Anterior cingulate cortex (tissue), 58 donors: ENCODE measurements at places on chromosomes 6 and 20.

DNA sequence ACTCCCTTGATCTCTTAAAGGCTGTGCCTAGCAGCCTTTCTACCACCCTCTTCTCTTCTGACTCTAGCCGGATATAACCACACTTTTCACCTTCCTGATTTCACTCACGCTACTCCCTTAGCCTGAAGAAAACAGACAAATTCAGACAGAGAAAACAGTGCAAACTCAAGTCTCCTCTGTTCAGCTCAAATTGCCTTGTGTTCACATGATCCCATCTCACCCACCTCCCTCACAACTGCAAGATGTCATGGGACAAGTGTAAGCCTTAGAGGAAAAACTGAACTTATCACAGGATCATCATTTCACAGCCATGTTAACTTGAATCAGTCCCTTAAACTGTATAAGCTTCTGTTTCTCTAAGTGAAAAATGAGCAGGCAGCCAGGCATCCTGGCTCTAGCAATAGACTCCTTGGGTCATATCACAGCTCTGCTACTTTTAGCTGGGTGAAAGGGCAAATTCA lies 66.5 kb upstream of the TENT5A start:
- no peak for DNase-seq

GRCh38 chr6:166969390-166970002 lies 13.1 kb upstream of the RNASET2 start:
- no peak for DNase-seq

DNA sequence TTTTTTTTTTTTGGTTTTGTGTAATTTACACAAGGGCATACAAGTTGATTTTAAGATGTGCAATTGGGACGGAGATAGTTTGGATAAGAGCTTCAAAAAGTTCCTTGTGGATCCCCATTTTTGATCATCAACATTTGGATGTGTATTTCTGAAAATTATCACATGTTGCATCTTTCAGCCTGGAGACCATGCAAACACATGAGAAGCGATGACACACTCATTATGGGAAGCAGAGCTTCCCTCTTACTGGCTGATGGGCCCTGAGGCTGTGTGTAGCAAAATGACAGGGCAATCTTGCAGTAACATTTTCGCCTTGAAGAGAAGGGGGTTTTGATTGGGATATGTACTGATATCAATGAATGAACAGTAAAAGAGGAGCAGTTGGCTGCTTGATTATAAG lies 22.0 kb upstream of the RIPK1 start:
- DNase-seq: no peak

DNA sequence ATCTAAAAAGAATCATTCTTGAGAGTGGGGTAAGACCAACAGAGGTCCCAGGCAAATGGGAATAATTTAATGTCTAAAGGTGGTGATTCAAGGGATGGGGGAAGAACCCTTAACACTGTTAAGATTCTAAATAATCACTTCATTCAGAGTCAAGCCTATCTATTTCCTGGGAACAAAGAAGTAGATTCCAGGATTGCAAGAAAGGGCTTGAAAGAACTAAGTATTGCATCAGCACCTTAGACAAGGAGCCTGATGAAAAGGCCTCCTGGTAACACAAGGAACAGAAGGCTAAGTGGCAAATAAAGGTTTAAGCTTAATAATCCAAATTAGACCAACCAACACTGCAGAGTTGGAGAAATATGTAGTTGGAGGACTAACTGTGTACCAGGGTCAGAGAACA lies 620.7 kb upstream of the BTBD3 start:
- DNase-seq: no peak

GRCh38 chr20:46973766-46974165 lies 79.1 kb downstream of the EYA2 start:
- DNase-seq: no peak
